ENCODE measurements at places on chromosomes 1 and 21. TPM values are rescaled to one million over a fixed set of nuclear protein-coding genes. Genes with fewer than 3 reads are reported as not detected.

DNA sequence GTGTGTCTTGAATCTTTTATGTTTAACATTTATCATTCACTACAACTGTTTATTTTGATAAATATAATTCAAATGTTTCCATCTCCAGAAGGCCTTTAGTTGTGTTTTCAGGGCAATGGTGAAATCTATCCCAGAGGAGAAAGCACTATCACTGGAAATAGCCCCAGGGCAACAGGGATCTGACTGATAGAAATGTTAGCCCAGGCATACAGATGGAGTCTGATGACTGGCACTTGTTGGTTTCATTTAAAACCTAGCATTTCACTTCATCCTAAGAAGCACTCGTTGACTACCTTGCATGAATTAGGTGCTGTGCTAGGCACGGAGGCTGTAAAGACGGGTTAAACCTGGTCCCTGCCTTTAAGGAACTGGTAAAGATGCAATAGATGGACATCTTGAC is 103.1 kb downstream of the C1orf21 start:
- no peaks in the 10 kb centered on the region for H3K36me3 ChIP-seq
- no peaks in the 10 kb centered on the region for H3K27me3 ChIP-seq
- no peak for DNase-seq
- H3K27ac ChIP-seq, result no peak overlapping the region

- H3K27ac ChIP-seq, result no peak overlapping the region
- H3K36me3 ChIP-seq, result no peaks in the 10 kb centered on the region
- no peak for DNase-seq
- H3K4me1 ChIP-seq, result no peaks in the 10 kb centered on the region
- no peaks in the 10 kb centered on the region for H3K27me3 ChIP-seq
Measured at GRCh38 chr1:77292551-77292950, 10.7 kb downstream of the AK5 start.

The PACC1 gene
- total RNA-seq, result 8.5 TPM

The CELSR2 gene
- 12.9 TPM for total RNA-seq

All from cardiac muscle cell (in vitro differentiated cells and primary cell).